Dermis blood vessel endothelial cell (primary cell): ENCODE measurements at places on chromosomes 13 and 19. TPM values are rescaled to one million over a fixed set of nuclear protein-coding genes. Genes with fewer than 3 reads are reported as not detected.

The PROZ gene
- 0.17 TPM in 1 of 2 replicates, not detected in the other for total RNA-seq

The ADM5 gene
- total RNA-seq = 0.70 and 1.5 TPM in 2 replicates

The CYP4F22 gene
- total RNA-seq = not detected in 2 replicates

DNA sequence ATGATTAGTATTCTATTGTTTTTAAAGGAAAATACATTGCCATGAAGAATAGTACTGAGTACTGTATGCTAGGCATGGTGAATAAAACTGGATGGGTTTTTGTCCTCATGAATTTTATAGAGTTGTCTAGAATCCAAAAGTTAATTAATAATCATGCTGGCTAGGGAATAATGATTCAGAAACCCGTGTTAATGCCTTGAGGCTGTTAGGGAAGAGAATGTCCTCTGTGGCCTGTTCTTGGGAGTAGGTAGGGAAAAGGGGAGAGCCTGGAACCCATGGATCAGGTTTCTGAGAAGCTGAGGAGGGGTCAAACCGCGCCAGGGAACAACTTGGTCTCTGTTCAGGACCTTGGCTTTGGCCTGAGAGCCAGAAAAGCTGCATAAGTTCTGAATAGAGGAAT lies 1376.3 kb upstream of the SLC10A2 start:
- DNase-seq = no peak

GRCh38 chr19:6663236-6664201 lies 6.4 kb downstream of the TNFSF14 start:
- DNase-seq = no peak
